ENCODE measurements at places on chromosomes 12 and 14.

DNA sequence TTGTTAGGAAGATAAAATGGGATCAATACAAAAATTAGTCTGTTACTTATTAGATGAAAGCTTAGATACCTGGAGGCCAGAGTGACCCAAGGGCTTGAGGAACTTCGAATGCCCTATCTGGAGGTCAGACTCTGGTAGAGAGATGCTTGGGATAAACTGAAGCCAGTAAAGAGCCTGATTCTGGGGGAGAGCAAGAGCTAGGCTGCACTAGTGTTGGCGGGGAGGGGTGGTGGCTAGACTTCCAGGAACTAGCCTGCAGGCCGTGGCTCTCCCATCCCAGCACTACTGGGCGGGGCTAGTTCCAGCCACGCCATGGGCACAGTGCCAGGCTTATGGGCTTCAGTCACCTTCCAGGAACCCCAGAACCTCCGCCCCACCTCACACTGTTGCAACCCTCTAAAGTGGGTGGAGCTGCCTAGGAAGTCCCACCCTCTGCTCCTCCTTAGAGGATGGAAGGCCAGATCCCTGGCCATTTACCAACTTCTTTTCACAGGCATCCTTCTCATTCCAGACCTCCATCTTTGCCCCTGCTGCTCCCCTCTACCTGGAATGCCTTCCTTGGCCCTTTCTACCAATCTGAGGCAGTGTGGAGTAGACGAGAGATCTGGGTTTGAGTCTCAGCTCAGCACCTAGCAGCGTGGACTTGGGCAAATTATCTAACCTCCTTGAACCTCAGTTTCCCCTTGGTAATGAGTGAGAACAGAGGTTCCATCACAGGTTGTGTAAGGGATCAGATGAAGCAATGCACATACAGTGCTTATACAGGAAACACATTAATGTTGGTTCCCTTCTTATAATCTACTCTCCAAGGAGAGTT lies 6.3 kb upstream of the NFE2 start:
- DNase-seq, result peak; percentile 99

DNA sequence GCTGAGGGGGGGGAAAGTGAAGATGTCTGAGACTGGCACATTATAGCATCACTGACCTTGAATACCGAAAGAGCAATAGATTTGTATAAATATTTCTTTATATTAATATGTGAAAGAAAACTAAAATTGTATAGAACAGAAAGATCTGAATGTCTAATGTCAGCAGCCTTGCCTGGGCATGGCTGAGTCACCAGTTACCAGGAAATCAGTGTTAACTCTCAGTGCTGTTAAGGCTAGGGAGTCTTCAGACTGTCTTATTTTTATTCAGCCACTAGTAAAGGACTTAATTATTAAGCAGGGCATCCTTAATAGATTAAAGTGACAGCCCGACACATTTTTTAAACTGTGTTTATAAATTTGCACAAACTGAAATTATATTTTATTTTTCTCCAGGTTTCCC lies 122.9 kb upstream of the AEBP2 start:
- no peak for DNase-seq

GRCh38 chr14:36905272-36905888 lies 243.7 kb downstream of the PAX9 start:
- no peak for DNase-seq

DNA sequence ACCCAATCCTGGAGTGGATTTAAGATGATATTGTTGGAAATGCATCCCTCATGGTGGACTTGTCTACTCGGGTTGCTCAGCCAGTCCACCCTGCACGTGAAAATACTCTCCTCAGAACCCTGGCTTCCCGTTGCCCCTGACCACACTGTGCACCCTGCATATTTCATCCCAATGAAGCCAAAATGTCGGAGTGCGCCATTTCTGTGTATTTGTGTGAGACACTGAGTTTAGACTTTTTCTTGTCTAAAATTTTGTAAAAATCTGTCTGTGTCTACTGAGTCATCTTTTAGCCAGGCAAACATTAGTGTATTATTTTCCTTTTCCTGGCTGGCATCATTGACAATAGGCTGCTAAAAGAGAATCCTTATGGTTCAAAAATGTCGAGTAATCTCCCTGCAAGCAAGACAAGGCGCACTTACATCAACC lies 485 bp upstream of the PNMA1 start:
- no peak for DNase-seq

- DNase-seq, result no peak
Measured at GRCh38 chr12:3730111-3730510, 22.8 kb downstream of the CRACR2A start.

DNA sequence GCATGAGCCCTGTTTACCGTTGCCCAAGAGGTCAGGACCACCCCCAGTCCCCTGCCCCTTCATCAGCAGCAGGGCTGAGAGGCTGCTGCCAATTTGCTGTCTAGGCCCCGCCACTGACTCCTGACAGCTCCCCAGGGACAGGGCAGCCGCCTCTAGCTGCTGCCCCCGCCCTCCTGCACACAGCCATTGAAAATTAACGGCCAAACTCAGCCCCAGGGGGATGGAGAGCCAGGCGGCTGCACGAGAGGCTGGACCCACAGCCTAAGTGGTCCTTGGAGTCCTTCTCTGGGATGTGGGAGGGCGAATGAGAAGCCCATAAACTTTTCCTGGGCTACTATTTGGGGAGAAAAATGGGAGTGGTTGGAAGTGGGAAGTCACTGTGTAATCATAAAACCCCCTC lies 4.6 kb downstream of the FOXN4 start:
- DNase-seq, result no peak

DNA sequence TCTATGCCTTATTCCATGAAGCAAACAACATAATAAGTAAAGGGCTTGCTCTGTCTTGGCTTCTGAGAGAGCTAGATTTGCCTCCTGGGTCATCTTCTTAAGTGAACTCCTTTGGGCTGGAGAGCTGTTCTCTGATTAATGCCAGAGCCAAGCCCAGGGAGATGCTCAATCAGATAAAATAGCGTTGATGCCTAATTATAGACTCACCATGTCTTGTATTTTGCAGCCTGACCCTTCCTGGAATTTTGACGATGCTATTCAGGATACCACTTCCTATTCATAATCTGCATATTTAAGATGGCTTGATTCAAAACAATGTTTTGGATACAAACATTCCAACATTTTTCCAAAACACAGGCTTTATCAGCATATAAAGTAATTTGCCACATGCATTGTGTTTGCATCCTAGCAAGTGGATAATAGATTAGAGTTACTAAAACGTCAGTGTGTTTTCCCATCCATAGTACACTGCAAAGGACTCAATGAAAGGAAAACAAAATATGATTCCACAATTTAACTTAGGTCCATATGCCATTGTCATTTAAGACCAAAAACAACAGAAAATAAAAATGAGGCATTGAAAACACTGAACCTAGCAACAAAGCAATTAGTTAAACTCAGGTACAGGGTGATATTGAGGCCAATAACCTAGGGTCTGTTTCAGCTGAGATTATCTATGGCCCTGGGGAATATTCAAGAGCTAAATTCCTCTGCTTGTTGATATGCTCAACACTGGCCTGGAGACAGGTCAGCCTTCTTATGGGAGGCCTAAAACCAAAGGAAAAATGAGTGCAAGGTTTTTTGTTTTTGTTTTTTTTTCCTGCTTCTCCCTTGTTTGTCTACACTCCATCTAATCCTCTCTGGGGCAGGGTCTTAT lies 184.2 kb upstream of the FOXN3 start:
- no peak for DNase-seq

DNA sequence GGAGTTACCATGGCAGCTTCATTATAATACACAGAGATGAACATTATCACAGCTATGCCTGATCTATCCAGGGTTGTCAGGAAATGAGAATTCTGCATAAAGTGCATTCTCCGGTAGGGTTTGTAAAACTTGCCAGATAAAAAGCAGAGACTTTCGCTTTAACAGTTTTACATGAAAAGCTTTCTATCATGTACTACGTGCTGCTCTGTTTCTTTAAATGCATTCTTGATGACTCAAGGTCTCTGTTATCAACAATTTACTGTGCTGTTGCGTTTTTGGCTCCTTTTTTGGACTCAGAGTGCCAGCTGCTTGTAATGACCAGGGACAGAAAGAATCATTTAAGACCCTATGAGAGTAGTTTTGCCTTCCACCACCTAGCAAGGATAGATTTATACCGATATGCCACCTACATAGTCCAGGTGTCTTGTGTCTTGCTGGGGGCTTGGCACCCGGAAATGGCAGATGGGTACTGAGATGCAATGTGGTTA lies 371.2 kb downstream of the BTG1 start:
- no peak for DNase-seq

GRCh38 chr12:65946821-65947220 lies 122.5 kb downstream of the HMGA2 start:
- no peak for DNase-seq

DNA sequence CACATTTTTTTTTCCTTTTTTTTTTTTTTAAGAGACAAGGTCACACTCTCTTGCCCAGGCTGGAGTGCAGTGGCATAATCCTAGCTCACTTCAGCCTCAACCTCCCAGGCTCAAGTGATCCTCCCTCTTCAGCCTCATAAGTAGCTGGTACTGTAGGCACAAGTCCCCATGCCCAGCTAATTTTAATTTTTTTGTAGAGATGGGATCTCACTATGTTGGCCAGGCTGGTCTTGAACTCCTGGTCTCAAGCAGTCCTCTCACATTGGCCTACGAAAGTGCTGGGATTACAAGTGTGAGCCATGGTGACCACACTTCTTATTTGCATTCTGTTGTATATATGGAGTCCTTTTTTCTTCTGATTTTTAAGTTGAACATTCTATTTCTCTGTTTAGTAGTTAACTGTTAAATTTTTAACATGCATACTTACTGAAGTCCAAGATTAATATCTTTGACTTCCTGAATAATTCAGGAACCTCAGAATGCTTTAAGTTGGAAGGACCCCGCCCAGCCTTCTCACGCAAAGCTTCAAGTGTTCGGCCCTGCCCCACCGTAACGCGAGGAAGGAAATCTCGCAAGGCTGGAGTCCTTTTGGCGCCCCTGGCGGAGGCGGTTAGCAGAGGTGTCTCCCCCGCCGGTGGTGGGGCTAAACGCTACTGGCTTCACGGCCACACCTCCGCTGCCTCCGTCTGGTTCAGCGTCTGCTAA lies 21.6 kb downstream of the SPATS2 start:
- DNase-seq, result no peak

GRCh38 chr12:1723721-1724120 lies 32.9 kb downstream of the ADIPOR2 start:
- peak; percentile 37 for DNase-seq

DNA sequence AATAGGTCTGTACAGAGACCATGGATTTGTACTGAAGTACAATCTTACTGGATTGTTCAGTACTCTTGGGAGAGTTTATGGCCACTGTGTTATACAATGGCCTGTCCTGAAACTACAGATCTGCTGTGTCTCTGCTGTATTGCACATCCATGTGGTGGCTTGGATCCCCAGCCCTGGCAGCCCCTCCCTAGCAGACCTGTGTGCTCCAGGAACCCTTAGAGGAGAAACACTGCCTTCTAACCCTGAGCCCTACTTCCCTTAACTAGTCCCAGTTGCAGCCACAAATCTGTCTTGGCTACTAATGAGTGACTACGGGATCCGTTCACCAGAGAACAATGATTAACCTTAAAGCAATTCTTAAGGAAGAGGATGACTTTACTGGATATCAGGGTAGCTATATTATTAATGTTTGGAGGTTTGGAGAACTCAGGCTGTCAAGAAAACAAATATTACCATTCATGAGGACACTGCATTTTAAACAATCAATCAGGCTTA lies 27.7 kb downstream of the RNF34 start:
- DNase-seq, result no peak

DNA sequence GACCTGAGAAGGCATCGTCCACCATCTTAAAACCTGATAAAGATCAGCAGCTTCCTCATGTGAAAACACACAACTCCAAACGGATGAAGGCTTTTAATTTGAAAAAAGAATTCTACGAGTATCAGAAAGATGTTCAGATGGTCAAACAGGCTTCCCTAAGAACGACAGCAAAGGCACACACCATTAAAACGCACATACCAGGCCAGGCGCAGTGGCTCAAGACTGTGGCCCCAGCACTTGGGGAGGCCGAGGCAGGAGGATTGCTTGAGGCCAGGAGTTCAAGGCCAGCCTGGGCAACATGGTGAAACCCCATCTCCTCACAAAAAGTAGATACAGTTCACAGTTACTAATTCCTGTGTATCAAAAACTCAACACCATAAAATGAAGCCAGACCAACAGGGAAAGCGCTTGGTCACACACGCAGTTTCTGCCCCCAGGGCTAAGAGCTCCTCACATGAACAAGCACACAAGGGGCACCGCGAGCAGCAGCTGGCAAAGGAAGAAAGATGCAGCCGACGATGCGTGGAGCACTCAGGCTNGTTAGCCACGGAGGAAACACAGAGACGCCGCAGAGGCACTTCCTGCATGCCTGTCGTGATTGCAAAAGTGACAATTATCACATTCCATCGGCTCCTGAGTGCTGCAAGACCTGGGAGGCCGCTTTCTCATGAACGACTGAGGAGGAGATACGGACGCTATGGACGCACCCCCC lies 78.0 kb downstream of the NOC4L start:
- DNase-seq, result no peak

DNA sequence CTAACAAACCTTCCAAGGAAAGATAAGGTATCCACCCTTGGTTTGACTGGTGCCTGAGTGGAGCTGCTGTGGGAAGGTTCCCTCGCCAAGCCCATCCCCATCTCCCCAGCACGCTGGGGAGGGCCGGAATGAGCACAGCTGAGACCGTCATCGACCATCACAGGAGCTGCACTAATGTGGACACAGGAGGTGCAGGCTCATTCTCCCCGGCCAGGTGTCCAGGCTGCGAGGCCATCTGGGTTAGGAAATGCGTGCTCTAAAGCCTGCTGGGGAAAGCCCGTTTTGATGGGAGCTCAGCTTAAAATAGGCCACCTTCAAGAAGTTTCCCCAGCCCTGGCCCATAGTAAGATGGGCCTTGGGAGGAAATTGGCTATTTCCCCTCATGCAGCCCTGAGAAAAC lies 35.2 kb upstream of the FOXN3 start:
- no peak for DNase-seq

- DNase-seq, result no peak
Measured at GRCh38 chr12:85394809-85395208, 114.8 kb downstream of the ALX1 start.

GRCh38 chr14:95433094-95433478 lies 83.4 kb downstream of the SYNE3 start:
- DNase-seq, result no peak

DNA sequence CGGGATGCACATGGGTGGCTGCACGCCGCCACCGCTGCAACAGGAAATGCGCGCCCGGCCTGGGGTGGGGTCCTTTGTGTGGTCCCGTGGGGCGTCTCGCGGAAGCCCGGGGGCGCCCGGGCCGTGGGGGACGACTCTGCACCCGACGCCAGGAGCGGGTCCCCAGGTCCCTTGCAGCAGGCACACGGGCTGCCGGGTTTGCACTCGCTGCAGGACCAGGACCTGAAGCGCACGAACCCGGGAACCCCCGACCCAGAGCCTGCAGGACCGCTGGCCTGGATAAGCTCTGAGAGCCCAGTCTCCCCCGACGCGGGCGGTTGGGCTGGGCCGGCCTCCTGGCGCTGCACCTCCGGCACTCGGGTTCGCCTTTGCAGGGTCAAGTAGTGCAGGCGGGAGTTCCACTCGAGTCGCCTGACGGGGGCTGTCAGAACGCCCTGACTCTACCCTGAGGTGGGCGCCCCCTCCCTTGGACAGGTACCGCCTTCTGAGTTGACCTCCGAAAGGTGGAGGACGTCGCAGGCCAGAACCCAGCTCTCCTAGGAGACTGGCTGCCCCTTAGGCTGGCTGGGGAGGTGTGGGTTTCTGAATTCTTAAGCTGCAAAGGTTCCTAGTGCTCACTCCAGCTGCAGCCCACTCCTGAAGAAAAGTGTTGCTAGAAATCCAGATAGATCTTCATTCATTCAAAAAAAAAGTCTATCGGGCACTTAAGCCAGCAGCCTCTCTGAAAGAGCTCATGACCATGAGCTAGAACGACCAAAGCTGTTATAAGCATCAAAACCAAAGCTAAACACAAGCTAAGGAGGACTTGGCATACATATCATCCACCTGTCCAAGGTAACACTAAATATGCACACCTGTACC lies 68.0 kb downstream of the RNF34 start:
- no peak for DNase-seq

Measured in hematopoietic multipotent progenitor cell treated with erythropoietin and hydrocortisone succinate and interleukin-3 and kit ligand, for 17 days (in vitro differentiated cells).